Activated CD8-positive, alpha-beta memory T cell treated with anti-CD3 and anti-CD28 coated beads for 1 hour (primary cell): ENCODE measurements at places on chromosomes 6 and 20.

DNA sequence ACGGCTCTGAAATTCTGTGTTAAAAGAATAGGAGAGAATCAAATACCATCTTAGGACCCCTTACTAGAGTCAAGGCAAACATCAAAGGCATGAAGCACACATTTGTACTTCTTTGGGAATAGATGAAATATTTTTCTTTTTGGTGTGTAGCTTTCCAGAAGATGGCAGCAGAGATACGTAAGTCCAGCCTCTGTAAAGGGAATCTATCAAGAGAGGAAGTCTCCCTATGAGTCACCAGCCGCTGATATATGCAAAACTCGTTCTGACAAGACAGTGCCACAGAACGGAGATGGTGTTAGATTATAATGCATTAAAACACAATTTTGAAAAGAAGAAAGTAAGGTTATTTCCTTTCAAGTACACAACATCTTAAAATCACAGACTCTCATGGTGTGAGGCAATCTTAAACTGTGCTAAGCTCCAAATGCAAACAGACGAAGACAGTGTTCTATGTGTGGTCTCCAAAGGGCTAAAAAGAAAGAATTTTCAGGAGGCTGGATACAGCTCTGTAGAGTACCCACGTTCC, 120.0 kb upstream of the AGPAT4 start:
- DNase-seq, result peak; percentile 15

- DNase-seq, result no peak
Observed at GRCh38 chr6:47162793-47163192, 120.7 kb upstream of the ADGRF1 start.

- DNase-seq, result no peak
Observed at GRCh38 chr6:124143435-124143834, 339.8 kb downstream of the NKAIN2 start.

- no peak for DNase-seq
Observed at GRCh38 chr20:46361381-46361780, 45.0 kb downstream of the ELMO2 start.

DNA sequence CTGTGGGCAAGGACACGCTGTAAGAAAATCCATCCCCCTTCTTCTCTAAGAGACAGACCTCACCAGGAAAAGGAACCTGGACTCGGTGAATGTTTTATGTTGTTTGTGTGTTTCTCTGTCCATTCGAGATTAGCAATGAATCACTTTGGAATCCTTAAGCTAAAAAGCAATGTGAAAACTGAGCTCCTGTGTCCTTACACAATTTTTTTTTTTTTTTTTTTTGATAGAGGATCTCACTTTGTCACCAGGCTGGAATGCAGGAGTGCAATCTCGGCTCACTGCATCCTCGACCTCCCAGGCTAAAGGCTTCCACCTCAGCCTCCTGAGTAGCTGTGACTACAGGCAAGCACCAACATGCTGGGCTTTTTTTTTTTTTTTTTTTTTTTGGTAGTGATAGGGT, 32.1 kb downstream of the BFSP1 start:
- DNase-seq, result no peak

DNA sequence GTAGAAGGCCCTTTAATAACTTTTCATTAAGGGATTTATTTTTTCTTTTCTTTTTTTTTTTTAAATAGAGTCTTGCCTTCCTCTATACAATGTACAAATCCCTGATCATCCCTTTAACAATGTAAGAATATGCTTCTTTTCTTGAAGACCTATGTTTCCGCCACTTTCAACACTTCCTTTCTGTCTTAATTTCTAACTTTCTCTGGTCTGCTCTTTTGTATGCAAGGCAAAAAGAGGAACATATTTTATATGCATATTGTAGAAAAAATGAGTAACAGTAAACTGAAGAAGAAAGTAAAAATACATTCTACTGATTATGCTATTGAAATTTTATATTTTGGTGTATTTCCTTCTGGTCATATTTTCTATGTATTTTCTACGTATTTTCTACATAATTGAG, 484.7 kb downstream of the TFAP2B start:
- no peak for DNase-seq

DNA sequence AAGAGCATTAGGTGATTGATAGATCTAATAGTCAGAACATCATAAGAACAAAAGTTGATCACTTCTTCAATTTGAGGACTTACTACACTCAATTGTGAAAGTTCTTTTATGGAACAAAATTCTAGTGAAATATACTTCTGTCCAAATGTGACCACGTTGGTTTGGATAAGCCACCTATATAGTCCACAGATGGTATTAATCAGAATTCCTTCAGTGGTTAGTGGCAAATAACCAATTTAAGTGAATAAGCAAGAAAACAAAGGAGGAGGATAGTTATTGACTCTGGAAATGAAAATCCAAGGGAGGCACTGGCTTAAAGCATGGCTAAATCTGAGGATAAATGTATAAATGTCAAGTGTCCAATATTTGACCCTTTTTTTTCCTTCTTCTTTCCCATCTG, 268.5 kb upstream of the MARCKS start:
- no peak for DNase-seq
